ENCODE measurements at places on chromosomes 1 and 21.
A peak's percentile ranks its signal among the peaks of the same experiment; 100 is the strongest.

- DNase-seq, result no peak
Measured at GRCh38 chr1:36715797-36716196, 233.1 kb upstream of the CSF3R start.

GRCh38 chr1:65469889-65470340 is 49.4 kb downstream of the LEPR start:
- DNase-seq, result peak; percentile 70

DNA sequence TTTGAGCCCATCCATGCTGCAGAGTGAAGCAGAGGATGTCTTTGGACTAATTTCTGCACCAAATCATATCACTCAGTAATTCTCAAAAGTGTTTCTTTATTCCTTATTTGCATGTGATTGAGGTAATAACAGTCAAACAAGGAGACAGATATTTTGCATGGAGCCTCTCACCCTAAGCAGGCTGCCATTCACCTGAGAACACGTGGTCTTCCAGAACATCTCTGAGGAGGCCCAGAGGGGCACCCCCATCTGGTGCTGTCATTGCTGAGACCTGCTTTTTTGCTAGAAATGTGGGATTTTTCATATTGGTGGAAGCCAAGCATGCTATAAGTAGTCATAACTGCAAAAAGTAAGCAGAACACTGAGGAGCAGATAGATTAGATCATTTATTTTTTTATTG is 7.7 kb downstream of the SLC37A1 start:
- no peak for DNase-seq

GRCh38 chr1:46517010-46517600 is 27.5 kb downstream of the DMBX1 start:
- no peak for DNase-seq

DNA sequence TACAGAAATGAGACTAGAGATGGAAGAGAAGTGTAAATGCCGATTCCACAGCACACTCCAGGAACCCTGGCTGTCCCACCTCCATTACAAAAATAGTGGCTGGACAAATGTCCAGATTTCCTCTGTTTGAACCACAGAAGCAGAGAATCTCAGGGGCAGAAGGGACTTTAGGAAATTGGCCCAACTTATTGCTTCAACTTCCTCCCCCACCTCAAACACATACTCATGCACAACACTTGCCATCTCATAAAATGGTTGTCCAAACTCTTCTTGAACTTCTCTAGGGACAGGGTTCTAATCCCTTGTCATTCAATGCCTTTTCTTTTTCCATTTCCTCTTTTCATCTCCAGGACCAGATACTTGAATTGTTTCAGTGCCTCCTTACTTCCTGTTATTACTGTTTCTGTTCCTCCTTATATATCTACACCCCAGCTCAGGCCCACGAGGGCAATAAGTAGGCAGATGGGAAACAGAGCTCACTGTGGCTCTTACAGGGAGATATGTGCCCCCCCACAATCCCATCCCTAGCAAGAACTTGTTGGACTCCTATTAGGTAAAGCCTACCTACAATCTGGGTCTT is 8.5 kb upstream of the B4GALT3 start:
- DNase-seq, result no peak

- no peak for DNase-seq
Measured at GRCh38 chr1:31040038-31040437, 25.5 kb downstream of the PUM1 start.

DNA sequence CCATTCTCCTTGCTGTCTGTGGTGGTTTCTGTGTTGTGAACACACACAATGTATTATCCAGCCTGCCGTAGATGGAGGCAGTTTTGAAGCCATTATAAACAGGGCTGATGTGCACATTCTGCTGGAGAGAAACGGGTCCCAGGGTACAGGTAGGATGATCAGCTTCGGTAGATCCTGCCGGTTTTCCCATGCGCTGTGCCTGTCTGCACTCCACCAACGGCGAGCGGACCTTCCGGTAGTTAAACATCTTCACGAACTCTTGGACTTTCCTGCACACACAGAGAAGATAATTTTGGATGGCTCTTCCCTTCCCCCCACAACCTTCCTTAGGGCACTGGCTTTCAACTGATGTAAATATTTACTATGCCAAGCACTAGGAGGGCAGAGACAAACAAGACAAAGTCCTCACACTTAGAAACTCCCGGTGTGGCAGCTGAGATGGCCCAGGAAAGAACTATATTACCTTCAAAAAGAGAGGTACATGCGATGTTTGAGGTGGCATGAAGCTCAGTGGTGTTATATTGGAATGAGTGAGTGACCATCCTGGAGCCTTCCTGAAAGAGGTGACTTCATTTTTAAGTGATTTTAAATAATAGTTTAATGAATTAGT is 41.7 kb downstream of the ALPL start:
- DNase-seq, result no peak

GRCh38 chr1:164101802-164102201 is 457.2 kb upstream of the PBX1 start:
- no peak for DNase-seq
